Foreskin melanocyte (primary cell): ENCODE measurements at places on chromosomes 12 and 14.

- DNase-seq = peak; percentile 48
These were observed 52.9 kb downstream of the PEBP1 start for GRCh38 chr12:118188690-118189371.

GRCh38 chr14:79383031-79383430 lies 828.3 kb downstream of the DIO2 start:
- no peak for DNase-seq

DNA sequence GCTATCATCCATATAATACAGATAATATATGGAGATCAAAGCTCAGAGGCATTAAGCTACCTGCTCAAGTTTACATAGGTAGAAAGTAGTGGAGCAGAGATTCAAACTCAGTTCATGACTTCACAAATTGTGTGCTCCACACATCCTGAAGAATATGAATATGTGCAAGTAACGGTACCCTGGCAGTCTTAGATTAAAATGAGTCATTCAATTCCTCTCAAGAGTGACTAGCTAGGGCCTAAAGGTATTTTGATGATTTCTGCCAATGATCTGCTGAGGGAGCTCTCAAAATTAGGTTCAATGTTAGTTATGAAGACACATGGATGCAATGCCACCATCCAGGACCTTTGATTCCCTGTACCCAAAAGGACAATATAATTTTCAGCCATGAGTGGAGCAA lies 58.9 kb downstream of the GRIP1 start:
- DNase-seq = no peak

GRCh38 chr12:89947437-89948270 lies 239.0 kb upstream of the ATP2B1 start:
- peak; percentile 33 for DNase-seq

GRCh38 chr12:90951432-90952105 lies 3.4 kb downstream of the CCER1 start:
- no peak for DNase-seq

- peak; percentile 56 for DNase-seq
These were observed 52.4 kb upstream of the EIF5 start for GRCh38 chr14:103281496-103282231.

DNA sequence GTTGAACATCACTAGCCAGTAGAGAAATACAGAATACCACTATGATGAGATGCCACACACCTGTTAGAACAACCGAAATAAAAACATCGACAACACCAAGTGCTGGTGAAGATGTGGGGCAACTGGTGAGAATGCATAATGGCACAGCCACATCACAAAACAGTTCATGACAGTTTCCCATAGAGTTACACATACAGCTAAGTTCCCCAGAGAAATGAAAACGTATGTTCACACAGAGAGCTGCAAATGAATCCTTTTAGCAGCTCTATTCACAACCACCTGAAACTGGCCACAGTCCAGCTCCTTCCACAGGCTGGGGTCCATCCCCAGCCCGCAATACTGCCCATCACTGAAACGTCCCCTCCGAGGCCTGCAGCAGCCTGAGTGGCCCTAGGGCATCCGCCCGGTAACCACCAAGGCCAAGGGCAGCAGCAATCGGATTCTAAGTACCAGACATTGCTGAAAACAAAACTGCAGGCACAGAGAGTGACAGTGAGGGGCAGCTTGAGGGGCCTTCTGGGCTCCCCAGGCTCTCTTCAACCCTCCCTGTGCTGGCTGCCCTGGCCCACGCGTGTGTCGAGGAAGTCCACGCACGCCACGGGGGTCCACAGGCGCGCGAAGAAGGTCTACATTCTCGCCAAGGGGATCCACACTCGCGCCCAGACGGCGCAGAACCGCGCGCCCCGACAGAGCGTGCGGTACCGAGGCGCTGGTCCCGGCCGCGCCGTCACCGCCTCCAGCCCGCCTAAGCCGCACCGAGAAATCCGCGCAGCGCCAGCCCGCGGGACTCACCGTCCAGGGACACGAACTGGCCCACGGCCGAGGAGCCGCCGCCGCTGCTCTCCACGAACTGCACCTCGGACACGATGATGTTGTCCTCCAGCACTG lies 903 bp downstream of the BRF1 start:
- DNase-seq = no peak

- DNase-seq = peak; percentile 98
These were observed 657.5 kb upstream of the TBX3 start for GRCh38 chr12:115341442-115341841.

DNA sequence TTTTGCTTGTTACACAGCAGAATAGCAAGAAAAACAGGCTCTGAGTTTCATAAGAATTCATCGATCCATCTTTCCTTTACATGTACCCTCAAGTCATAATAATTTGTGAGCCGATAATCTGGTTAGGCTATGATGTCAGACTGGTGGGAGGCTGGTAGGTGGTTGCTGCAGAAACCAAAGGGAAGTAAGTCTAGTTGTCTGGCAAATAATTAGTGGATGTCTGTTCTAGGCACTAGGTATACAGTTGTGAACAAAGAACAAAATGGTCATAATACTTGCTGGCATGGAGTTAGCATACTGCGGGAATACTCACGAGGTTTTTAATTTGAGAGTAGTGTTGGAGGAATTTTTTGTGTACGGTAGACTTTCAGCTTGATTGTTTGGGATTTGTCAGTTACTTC lies 8.8 kb downstream of the SUSD6 start:
- DNase-seq = no peak

DNA sequence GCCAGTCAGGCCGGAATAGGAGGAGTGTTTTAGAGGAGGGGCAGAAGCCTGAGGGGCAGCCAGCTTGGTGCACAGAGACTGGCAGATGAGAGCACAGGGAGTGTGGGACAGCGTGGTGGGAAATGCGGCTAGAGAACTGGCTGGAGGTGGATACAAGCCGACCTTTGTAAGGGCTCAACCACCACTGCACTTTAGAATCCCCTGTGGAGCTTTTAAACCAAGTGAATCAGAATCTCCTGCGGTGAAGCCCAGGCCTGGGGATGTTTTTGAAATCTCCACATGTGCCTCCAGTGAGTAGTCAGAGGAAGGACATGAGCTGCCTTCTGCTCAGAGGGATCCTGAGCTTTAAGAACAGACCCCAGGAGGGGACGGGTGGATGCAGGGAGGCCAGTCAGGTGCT lies 10.9 kb upstream of the PCED1B start:
- no peak for DNase-seq

DNA sequence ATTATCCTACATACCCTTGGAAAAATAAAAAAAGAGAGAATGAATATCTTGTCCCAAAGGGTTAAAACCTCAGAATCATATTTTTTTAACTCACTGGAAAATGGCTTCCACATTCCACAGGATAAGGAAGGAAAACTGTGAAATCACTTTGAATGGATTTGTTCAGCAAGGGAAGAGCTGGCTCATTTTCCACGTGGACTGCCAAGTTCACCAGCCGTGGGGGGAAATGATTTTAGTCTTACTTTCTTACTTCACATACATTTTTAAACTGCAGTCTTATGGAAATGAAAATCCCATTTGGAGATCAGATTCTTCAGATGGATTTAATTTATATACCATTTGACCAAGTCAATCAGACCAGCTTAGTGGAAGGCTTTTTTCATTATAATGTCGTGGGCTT lies 29.9 kb upstream of the AEBP2 start:
- DNase-seq = no peak

DNA sequence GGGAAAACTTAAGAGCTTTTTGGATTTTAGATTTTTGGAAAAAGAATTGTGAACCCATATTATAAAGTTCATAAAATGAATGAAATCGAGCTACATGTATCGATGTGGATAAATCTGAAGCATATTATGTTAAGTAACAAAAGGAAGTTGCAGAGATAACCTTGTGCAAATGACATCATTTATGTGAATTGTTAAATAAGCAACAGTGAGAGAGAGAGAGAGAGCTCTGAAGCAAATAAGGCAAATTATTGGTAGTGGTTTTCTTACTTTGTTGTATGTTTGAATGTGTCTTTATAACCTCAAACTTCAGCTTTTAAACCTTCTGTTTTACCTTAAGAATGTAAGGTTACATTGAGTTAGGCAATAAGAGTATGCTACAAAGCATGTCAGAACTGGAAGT lies 78.8 kb downstream of the ERC1 start:
- no peak for DNase-seq

DNA sequence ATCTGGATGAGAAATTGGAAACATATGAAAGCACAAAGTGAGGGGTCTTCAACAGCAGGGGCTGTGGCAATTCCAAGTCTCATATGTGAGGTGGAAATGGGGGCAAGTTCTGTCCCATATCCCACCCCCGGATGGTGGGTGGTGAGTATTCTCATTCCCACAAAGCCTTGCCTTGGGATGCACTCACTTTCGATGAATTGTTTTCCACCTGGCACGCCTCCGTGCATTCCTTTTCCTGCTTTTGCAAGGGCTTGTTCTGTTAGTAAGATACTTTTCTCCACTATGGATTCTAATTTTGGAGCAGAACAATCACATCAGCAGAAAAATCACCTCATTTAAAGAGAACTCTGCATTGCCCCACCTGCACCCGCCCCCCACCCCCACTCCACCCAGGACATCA lies 3.1 kb downstream of the LACRT start:
- no peak for DNase-seq

GRCh38 chr12:89244536-89244935 lies 107.8 kb downstream of the DUSP6 start:
- no peak for DNase-seq

DNA sequence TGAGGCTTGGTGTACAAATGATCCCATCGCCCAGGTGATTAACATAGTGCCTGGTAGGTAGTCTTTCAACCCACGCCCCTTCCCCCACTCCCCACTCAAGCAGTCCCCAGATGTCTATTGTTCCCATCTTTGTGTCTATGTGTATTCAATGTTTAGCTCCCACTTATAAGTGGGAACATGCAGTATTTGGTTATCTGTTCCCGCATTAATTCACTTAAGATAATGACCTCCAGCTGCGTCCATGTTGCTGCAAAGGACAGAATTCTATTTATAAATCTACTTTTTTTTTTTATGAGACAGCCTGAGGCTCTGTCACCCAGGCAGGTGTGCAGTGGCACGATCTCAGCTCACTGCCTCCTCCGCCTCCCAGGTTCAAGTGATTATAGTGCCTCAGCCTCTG lies 15.7 kb downstream of the SPX start:
- DNase-seq = no peak

GRCh38 chr12:79983492-79983891 lies 48.6 kb upstream of the PPP1R12A start:
- no peak for DNase-seq

GRCh38 chr14:74394549-74394948 lies 31.5 kb downstream of the SYNDIG1L start:
- DNase-seq = no peak

DNA sequence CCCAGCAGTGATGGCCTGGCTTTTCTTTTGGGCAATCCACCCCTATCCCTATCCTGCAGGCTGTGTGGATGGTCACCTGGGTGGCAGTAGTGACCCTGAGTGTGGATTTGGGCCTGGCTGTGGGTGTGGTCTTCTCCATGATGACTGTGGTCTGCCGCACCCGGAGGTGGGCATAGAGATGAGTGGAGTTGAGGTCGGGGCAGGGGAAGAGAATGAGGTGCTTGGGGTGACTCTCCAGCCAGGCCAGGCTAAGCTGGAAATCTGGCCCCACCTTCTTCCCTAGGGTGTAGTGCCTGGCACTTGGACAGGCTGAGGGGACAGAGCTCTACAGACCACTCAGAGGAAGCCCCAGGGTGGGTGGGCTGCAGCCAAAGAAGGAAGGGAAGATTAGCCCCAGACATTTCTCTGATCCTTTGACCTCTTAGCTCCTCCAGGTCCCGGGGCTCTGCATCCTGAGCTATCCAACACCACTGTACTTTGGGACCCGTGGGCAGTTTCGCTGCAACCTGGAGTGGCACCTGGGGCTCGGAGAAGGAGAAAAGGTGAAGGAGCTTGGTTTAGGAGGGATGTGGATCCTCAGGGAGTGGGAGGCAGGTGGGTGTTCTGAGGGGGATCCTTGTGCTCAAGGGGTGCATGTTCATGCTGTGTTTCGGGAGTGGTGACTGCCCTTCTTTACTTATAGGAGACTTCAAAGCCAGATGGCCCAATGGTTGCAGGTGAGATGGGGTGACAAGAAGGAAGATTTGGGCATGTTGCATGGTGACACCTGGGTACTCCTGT lies 8.4 kb downstream of the B4GALNT1 start:
- DNase-seq = no peak

DNA sequence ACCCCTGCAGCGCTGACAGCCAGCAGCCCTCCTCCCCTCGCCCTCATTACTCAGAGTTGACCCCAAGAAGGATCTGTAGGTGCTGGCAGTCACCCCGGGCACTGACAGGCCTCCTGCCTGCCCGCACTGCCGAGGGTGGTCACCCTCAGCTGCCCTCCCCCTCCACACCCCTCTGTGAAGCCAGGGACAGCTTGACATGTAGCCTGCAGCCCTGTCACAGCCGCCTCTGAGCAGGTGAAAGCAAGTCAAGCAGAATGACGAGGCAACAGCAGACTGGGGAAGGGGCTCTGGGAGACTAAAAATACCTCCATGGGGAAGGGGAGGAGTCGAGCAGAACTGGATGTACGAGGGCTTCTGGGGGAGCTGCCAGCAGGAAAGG lies 178.1 kb downstream of the DPF3 start:
- DNase-seq = no peak

GRCh38 chr14:94110552-94111181 lies at the start of gene IFI27:
Gene IFI27 (plus strand): TSS chr14:94110736.
- DNase-seq = no peak

DNA sequence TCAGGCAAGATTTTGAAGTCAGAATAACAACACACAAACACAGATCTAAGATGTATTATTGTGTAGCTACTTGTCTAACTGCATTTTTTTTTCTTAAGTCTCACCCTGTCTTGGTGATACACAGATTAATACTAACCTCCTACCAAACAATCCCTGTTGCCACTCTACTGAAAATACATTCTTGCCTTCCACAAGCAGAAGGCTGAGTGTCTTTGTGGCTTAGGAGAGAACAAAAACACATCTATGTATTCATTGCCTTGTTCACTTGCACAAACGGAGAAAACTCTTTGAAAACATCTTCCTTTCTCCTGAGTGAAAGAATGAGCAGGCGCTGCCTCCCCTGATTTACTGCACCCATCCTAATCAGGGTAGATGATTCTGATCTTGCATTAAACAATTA lies 642.2 kb downstream of the DIO2 start:
- no peak for DNase-seq

- no peak for DNase-seq
These were observed 742.7 kb downstream of the VRK1 start for GRCh38 chr14:97539884-97540283.

DNA sequence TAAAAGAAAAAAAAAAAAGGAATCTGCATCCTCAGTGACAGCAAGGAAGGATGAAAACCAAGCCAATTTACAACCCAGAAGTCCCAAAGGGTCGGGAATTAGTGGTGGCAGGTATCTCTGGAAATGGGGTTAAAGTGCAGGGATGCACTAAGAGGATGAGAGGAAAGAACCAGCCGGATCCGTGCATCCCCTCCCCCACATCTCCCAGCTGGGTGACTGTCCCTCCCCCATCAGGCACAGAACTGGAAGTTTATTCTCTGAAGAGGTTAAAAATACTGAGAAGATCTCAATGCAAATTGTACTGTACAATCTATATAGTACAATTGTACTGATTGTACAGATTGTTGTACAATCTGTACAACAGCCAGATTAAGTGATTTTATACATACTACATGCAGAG lies 15.4 kb downstream of the CLMN start:
- no peak for DNase-seq

GRCh38 chr14:67574806-67575205 lies 25.3 kb downstream of the PIGH start:
- DNase-seq = no peak
